ENCODE measurements at places on chromosomes 13 and 19.
A peak's percentile ranks its signal among the peaks of the same experiment; 100 is the strongest.

GRCh38 chr19:17720440-17720839 is 1.2 kb downstream of the MAP1S start:
- no peak for ATAC-seq

GRCh38 chr19:18865973-18866799 is 29.8 kb downstream of the CERS1 start:
- peak; percentile 92 for ATAC-seq

GRCh38 chr13:111460548-111461444 is 140.4 kb downstream of the TEX29 start:
- peak; percentile 18 for ATAC-seq

DNA sequence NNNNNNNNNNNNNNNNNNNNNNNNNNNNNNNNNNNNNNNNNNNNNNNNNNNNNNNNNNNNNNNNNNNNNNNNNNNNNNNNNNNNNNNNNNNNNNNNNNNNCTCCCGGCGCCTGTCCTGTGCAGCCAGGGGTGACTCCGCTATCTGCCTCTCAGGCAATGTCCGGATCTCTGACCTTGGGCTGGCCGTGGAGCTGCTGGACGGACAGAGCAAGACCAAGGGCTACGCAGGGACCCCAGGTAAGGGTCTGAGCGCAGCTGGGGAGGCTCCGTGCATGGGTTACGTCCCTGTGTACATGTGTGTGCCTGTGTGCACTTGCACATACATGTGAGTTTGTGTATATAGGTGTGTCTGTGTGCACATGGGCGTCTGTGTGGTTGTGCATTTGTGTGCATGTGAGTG is 36.1 kb upstream of the TMEM255B start:
- no peak for ATAC-seq

GRCh38 chr13:113843864-113844556 is 19.9 kb downstream of the GAS6 start:
- ATAC-seq = no peak

- no peak for ATAC-seq
Observed at GRCh38 chr19:30167206-30167868, 204.8 kb upstream of the ZNF536 start.

- no peak for ATAC-seq
Observed at GRCh38 chr19:46254776-46255175, 25.2 kb downstream of the IGFL1 start.

DNA sequence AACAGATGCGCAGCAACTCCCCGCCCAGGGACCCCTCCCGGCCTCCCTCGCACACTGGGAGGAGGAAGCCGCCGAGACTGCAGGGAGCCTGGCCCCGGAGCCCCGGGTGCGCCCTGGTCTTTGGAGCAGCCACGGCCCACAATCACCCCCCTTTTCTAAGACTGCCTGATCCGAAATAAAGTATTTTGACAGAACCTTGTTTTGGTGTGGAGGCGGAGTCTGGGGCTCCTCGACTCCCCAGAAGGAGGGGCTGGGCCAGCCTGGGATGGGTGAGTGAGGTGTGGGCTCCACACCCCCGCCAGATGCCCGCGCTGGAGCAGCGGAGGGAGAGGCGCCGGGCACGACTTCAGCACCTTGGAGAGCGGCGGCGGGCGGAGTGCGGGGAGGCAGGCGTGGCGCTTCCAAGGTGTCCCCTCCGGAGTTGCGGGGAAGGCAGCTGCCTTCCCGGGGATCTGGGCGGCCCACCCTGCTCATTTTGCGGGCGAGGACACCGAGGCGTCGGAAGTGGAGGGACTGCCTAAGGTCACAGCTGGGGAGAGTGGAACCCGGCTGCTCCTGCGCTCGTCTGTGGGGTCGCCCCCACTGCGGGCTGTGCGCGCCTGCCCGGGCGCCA is 9.4 kb downstream of the SIRT6 start:
- peak; percentile 70 for ATAC-seq

DNA sequence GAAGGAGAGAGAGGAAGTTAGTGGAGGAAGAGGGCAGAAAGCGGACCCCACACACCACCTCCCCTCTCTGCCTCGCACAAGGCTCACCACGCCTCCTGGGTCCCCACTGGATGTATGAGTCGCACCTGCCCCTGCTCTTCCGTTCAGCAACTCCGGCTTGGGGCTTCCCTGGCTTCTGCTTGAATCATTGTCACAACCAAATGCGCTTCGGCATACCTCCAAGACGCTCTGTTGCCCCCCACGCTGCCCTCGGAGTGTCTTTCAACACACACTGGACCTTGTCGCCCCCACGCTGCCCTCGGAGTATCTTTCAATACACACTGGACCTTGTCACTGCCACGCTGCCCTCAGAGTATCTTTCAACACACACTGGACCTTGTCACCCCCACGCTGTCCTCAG is 247.2 kb downstream of the TEX29 start:
- ATAC-seq = no peak

- no peak for ATAC-seq
Observed at GRCh38 chr19:6020972-6021805, 43.2 kb upstream of the RANBP3 start.

DNA sequence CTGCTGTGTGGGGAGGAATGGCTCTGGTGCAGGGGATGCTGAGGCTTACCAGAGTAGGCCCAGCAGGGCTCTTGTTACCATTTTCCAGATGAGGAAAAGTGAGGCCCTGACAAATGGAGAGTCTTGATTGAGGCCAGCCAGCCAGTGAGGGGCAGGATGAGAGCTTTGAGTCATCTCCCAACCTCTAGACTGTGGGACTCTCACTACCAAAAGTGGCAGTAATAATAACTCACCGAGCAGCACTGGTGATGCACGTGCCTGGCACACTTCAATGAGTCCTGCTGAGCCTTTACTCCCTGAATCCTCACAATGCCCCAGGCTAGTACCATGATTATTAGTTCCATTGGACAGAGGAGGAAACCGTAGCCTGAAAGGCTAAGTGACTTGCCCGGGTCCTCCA is 7.8 kb downstream of the CIC start:
- peak; percentile 75 for ATAC-seq

DNA sequence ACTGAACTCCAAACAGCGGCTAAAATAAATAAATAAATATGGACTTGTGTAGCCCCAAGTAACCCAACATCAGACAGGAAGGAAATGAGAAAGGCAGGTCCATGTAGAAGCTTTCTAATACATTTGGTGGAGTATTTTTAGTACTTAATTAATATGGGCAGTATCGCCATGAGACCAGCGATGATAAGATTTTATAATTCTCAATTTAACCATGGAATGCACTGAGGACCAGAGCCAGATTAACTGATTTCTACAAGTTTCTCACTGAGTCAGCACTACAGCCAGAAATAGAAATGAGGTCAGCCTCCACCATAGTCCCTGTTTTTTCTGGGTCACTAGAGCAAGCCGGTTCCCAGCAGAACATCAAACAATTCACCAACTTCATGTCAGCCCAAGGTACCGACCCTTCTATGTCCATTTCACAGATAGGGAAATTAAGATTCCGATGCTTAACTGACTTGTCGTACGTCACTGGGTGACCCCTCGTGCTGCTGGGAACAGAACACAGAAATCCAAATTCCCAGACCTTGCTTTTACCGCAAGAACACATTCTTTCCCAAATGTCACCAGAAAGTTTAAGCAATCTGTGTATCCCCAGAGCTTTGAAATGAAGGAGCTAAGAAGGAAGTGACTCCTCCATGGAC is 90.4 kb downstream of the COL4A1 start:
- no peak for ATAC-seq

GRCh38 chr19:703651-704446 is 4.9 kb upstream of the PALM start:
- peak; percentile 76 for ATAC-seq

- no peak for ATAC-seq
Observed at GRCh38 chr19:39324242-39324842, 3.7 kb upstream of the LRFN1 start.

DNA sequence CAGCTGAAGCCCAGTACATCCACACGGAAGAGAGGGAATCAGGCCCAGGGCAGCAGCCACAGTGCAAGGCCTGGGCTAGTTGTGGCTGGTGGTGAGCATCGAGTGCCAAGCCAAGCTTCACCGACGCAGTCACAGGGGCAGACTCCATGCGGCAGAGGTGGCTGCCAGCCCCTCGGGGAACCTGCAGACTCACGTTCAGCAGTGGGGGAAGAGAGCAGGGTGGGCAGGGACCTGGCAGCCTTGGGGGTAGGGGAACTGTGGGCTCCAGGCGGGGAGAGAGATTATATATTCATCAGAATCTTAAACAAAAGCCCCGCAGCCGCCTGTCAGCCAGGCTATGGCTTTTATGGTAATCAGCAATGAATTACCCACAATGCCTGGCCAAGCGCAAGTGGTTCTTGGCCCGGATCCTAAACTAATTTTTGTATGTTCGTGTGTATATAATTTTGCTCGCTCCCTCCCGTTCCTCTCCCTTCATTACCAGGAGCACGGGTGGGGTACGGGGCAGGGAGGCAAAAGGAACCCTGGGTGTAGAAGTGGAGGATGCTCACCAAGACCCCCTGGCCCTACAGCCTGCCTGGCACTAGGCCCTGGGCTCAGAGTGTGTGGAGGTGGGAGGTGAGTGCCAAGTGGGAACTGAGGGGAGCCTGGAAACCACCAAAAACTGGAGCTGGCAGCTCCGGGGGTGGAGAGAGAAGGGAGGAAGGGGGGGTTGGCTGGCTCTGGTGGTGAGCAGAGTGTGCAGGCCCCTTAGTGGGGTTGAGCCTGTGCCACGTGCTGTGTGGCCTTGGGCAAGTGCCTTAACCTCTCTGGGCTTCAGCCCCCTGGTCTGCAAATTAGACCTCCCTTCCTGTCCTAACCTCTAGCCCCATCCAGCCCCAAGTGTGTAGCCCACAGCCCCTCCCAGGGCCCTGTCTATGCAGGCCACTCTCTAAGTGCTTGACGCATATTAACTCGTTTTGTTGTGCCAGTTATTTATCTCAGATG is 31.9 kb downstream of the PTPRS start:
- no peak for ATAC-seq

DNA sequence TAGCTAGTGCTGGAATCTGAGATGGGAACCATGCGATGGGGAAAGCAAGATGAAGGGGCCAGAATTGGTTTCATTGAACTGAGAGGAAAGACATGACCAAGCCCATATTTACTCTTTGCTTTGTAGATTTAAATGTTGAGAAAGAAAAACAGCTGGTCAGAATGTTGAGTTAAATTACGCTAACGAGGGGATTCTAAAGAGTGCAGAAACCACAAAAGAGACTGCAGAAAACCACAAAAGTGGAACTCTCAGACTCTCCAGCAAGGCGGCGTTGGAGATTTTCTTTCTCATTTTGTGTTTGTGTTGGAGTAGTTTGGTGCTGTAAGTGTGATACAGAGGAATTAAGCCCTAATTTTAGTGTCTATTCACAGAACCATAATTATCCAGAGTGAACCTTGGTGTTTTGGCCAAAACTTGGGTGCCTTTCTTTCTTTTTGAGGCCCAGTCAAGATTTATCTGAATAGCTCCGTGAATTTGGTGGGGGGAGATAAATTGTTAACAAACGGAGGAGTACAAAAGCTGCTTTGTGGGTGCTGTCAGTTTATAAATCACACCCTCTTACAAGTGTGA is 26.3 kb downstream of the SAE1 start:
- ATAC-seq = peak; percentile 37

All from activated T-helper 17 cell treated with anti-CD3 and anti-CD28 coated beads, Interleukin-2, amount 50 U/mL, for 72 hours (primary cell).